ENCODE measurements at places on chromosomes 12 and 14. TPM values are rescaled to one million over a fixed set of nuclear protein-coding genes. Genes with fewer than 3 reads are reported as not detected.

The PKP2 gene
- not detected for total RNA-seq

The OR6C4 gene
- not detected for total RNA-seq

The STYK1 gene
- total RNA-seq, result not detected

The ETFRF1 gene
- total RNA-seq, result 25.9 TPM

The RAD51AP1 gene
- 17.8 TPM for total RNA-seq

The MYF6 gene
- not detected for total RNA-seq

The STAC3 gene
- not detected for total RNA-seq

The IAPP gene
- total RNA-seq, result not detected

The TTC6 gene
- total RNA-seq, result not detected

The OR10G3 gene
- not detected for total RNA-seq

The RNASE3 gene
- total RNA-seq, result not detected

The NPFF gene
- not detected for total RNA-seq

The TDP1 gene
- 11.7 TPM for total RNA-seq

The ITFG2 gene
- 23.4 TPM for total RNA-seq

The SYNDIG1L gene
- not detected for total RNA-seq

The CAPZA3 gene
- total RNA-seq, result not detected

The FUT8 gene
- total RNA-seq, result 14.3 TPM

The STON2 gene
- total RNA-seq, result 16.3 TPM

The RPL36AL gene
- 321 TPM for total RNA-seq

The SLC17A8 gene
- total RNA-seq, result not detected

The NRIP2 gene
- not detected for total RNA-seq

The ATP5F1B gene
- total RNA-seq, result 1,136 TPM

The EML1 gene
- 12.1 TPM for total RNA-seq

The NT5DC3 gene
- 34.6 TPM for total RNA-seq

The FBXL14 gene
- total RNA-seq, result 15.3 TPM

The SLC24A4 gene
- total RNA-seq, result 0.24 TPM

The KCNA5 gene
- not detected for total RNA-seq

The BATF gene
- total RNA-seq, result not detected

The KRT75 gene
- total RNA-seq, result not detected

The BHLHE41 gene
- total RNA-seq, result 9.5 TPM

The OR4K17 gene
- total RNA-seq, result not detected

The CCT2 gene
- 474 TPM for total RNA-seq

The RHOJ gene
- 3.0 TPM for total RNA-seq

The CD163L1 gene
- not detected for total RNA-seq

The RD3L gene
- total RNA-seq, result not detected

The ZNF891 gene
- total RNA-seq, result 1.3 TPM

The CCDC92 gene
- total RNA-seq, result 3.8 TPM

The PPP2R5C gene
- total RNA-seq, result 216 TPM

The TAS2R20 gene
- 1.3 TPM for total RNA-seq

The GLT1D1 gene
- not detected for total RNA-seq

The KLRD1 gene
- total RNA-seq, result not detected

The CLEC9A gene
- total RNA-seq, result not detected

The GYS2 gene
- not detected for total RNA-seq

The TPPP2 gene
- total RNA-seq, result not detected

The KMT2D gene
- 14.5 TPM for total RNA-seq

The SINHCAF gene
- 104 TPM for total RNA-seq

The OR11H6 gene
- not detected for total RNA-seq

The ASCL1 gene
- 0.29 TPM for total RNA-seq

The IGFBP6 gene
- 1.9 TPM for total RNA-seq

The RFLNA gene
- not detected for total RNA-seq

The SLC38A4 gene
- total RNA-seq, result not detected

The EPYC gene
- 0.87 TPM for total RNA-seq

The MAP1LC3B2 gene
- not detected for total RNA-seq

The CLEC4A gene
- total RNA-seq, result 0.40 TPM

The BDKRB1 gene
- total RNA-seq, result not detected

The CCDC197 gene
- not detected for total RNA-seq

The PZP gene
- total RNA-seq, result 0.59 TPM

The PAH gene
- not detected for total RNA-seq

The SPX gene
- total RNA-seq, result 2.6 TPM

The PCED1B gene
- 0.48 TPM for total RNA-seq
